AG04450 (cell line): ENCODE measurements at places on chromosomes 7 and 10.

- DNase-seq, result peak; percentile 76
Observed at GRCh38 chr7:122143751-122144711, at the start of gene AASS. Gene AASS (minus strand): TSS chr7:122144249. CDS start chr7:122133726, 10,523 bp downstream.

DNA sequence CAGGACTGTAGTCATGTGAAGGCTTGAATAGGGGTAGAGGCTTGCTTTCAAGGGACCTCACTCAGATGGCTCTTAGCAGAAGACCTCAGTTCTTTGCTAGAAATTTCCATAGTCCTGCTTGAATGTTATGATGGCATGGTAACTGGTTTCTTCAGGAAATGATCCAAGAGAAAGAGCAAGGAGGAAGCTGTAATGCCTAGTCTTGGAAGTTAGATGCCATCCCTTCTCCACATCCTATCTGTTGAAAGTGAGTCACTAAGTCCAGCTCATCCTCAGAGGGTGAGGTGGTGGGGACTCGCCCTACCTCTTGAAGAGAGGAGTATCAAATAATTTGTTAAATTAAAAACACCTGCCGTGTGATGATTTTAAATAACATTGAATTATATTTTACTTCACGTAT, 4.6 kb downstream of the MGAM start:
- no peak for DNase-seq

DNA sequence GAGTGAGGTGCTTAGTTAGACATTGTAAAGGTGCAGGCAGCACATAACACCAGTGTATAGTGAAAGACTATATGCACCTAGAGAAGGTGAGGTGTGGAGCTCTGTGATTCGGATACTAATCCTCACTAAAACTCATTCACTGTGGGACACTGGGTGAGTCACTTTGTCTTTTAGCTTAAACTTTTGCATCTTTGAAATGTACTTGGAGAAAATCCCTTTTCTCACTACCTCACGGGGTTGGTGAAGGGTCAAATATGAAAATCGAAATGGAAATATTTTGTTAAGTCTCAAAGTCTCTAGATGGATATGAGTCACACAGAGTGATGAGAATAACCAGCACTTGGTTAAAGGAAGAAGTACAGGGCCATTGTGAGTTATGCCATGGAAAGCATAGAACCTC, 38.0 kb downstream of the MDFIC start:
- DNase-seq, result no peak

- no peak for DNase-seq
Observed at GRCh38 chr7:135213831-135214230, 2.5 kb upstream of the WDR91 start.

- DNase-seq, result no peak
Observed at GRCh38 chr10:113449006-113449695, 103.7 kb upstream of the HABP2 start.

DNA sequence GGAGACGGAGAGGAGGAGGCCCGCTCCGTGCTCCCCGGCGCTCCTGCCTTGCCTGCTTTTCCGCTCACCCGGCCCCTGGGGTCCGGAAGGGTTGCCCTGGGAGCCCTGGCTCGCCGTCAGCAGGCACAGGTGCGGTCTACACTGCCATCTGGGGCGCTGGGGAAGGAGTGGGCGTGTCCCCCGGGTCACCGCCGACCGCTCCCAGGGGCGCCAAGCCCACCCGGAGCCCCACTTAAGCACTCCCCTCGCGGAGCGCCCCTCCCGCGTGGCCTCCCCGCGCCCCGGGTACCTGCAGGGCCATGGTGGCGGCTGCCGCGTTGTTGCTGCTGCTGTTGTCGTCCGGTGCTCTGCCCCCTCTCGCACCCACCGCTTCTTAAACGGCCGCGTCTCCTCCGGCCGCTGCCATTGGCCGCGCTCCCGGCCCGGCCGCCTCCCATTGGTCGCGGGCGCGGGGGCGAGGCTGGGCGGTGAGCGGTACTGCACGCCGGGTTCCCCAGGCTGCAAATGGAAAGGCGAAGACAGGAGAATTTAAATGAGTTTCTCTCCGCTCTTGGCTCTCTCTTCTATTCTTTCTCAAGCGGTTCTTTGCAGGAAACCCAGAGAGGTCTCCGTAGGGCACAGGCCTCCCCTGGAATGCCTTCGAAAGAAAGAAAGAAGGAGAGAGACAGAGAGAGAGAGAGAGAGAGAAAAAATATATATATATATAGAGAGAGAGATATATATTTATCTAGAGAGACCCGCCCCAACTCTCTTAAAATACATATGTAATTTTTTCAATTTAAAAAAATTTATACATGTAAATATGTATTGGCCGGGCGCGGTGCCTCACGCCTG, at the start of gene ACBD7:
ACBD7 (minus strand) TSS at position 349 of the 834 bp plus-strand sequence; CDS start at position 301, 48 bp downstream.
- peak; percentile 21 for DNase-seq

- DNase-seq, result no peak
Observed at GRCh38 chr10:34710391-34710751, 104.7 kb downstream of the PARD3 start.

- DNase-seq, result no peak
Observed at GRCh38 chr7:41439515-41439879, 263.4 kb downstream of the INHBA start.

DNA sequence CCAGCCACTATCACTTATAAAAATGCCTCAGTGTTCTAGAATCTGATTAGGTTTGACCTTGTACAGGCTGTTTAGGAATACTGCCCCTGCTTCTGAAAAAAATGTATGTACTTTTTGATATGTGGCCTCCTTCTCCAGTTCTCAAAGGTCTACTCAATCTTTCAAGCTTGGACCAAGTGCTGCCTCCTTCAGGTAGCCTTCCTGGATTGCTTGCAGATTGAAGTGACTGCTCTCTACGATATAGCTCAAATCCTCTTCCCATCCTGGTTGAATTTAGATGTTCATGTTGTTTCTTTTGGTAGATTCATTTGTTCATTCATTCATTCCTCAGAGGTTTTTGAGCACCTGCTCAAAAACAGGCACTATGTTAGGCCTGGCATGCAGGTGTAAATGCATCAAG, 77.2 kb upstream of the NPTX2 start:
- no peak for DNase-seq

- DNase-seq, result peak; percentile 93
Observed at GRCh38 chr7:102912742-102913141, at the start of gene LRRC17. Gene LRRC17 (plus strand): TSS chr7:102913000. CDS start chr7:102933914, 20,914 bp downstream.

DNA sequence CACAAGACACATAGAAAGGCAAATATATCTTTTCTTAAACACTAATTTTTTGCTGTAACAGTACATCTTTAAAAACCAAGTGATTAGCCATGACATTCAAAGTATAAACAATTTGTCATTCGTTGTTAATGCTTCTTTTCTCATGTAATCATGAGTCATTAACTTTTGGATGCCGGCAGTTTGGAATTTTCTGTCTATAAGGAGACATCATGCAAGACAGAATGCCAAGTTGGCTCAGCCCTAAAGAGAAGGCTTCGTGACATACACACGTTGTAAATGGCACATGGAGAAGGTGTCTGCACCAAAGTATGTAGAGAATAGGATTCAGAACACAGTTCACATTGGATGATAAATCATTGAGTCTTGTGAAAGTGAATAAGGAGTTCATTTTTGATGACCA, 35.9 kb downstream of the CCDC3 start:
- peak; percentile 37 for DNase-seq

DNA sequence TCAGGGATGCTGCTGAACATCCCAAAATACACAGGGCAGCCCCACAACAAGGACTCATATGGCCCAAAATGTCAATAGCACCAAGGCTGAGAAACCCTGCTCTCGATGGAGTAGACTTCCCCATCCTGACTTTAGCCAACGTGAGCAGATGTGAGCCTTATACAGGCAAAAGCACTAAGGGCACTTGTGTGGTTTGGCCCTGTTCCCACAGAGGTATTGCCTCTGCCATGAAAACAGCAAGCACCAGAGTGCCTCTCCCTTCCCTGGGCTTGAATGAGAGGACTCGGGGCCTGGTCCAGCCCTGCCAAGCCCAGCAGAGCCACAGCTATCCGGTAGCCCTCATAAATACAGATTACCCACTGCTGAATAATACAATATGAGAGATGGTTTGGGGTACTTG, 47.5 kb downstream of the ACSM6 start:
- no peak for DNase-seq

GRCh38 chr7:126450269-126450671, 802.5 kb downstream of the GRM8 start:
- no peak for DNase-seq

DNA sequence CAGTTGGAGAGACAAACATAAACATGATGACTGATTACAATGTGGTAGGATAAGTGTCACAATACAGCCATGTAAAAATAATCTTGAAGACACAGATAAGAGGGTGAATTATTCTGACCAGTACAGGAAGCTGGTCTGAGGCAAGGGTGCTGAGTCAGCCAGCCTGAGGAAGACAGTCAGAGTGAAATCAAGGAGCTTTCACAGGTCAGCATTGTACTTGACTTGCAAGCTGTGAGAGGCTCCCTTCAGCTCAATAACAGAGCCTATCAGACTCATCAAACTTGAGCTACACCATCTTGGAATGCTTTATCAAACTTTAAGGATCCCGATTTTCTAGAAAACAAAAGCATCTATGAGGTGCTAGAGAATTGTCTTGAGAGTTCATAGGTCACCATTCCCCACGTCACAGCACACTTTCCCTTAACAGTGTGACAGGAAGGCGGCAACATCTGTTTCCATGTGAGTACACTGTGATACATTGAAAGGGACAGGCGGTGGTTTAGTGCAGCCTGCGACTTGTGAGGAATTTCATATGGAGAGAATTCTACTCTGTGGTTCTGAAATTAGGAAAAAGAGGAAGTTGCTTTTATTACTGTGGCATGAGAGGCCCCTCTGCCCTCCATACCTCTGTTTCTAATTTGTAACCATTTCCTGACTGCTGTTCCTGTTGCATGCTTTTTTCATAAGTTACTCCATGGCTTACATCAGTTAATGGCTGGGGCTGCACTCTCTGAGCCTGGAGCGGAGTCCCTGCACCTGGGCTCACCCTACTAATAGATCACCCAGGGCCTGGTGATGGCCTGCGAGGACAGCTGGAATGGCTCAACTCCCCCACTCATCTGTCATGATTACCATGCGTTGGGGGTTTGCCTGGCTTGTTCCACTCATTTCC, 417.1 kb downstream of the SUGCT start:
- DNase-seq, result no peak

DNA sequence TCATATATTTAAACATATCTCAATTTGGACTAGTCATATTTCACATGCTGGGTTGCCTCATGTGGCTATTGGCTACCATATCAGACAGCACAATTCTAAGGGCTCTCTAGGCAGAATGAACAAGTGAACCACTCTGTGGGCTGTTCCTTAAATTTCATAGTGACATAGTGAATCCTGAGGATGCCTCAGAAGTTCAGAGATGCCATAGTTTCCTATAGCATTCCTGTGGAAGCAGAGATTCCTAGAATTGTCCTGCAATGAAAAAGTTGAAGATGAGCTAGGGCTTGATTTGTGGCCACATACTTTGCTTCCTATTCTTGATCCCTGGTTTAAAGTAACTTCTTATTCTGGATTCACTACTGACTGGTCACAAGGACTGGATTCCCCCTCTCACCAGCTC, 35.6 kb downstream of the MKX start:
- DNase-seq, result no peak

- no peak for DNase-seq
Observed at GRCh38 chr10:59381687-59382086, 19.3 kb upstream of the FAM13C start.

- no peak for DNase-seq
Observed at GRCh38 chr7:112395411-112395810, 54.8 kb upstream of the IFRD1 start.

GRCh38 chr10:35307297-35307696, 29.0 kb upstream of the CCNY start:
- no peak for DNase-seq

GRCh38 chr7:36159618-36160017, 6.6 kb downstream of the EEPD1 start:
- DNase-seq, result no peak

- no peak for DNase-seq
Observed at GRCh38 chr10:23031318-23031717, 64.1 kb upstream of the MSRB2 start.

DNA sequence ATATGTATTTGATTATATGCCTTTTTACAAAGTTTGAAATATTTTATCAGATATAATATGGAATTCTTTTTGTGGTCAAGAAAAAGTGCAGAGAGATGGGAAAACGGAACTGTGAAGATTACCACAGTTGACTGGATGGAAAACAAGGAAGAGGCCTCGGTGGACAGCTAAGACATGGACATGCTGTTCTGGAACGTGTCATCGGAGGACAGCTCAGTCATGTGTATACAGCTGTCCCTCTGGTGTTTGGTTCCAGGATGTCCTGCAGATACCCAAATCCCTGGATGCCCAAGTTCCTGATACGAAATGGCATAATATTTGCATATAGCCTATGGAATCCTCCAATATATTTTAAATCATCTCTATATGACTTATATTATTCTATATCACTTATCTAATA, 49.4 kb downstream of the TRIL start:
- no peak for DNase-seq

DNA sequence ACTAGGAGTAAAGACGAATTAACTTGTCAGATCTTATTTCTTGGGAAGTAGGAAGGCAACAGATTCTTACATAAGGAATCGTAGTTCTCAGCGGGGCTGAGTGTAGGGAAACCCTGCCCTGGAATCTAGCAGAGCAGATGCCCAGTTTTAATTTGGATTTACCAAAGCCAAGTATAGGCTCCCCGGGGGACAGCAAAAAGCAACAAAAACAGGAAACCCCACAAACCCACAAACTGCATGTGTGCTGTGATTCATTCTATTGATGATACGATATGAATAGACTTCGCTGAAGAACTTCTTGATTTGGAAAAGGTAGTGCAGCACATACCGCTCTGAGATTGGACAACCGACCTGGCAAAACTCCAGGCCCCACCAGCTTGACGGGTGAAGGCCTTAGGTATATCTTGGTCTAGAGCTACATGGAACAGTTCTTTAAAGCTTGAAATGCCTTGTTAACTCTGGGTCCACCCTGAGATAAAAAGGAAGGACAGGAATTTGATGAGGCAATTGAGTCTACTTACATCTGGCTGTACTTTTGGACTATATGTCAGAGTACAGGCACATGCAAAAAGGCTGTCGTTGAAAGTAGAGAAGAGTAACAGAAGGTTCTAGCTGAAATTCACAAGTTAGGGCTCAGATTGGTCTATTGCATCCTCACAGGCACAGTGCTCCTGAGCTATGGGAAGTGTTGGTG, 49.1 kb downstream of the STRA8 start:
- no peak for DNase-seq

DNA sequence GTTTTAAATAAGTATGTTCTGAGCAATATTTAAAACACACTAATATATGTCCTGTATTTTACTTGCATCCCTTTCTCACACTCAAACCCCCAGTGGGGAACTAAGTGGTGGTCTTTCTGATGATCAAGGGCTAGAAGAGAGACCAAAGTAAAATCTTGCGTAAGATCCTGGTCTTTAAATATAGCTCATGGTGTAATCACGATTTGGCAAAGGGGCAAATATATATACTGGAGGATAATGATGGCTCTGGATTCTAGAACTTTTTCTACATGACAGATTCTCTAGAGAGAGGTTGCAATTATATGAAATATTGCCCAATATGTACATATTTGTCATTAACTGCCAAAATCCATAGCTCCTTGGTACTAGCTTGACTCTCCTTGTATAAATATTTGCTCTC, 438.3 kb downstream of the NXPH1 start:
- DNase-seq, result no peak

GRCh38 chr7:142584765-142585164, 164.5 kb upstream of the PRSS1 start:
- no peak for DNase-seq

- DNase-seq, result no peak
Observed at GRCh38 chr10:48243487-48243886, 31.0 kb downstream of the FRMPD2 start.
